ENCODE measurements at places on chromosomes 6 and 20.
A peak's percentile ranks its signal among the peaks of the same experiment; 100 is the strongest.

GRCh38 chr6:15500901-15501825, 161.7 kb downstream of the DTNBP1 start:
- DNase-seq: no peak

DNA sequence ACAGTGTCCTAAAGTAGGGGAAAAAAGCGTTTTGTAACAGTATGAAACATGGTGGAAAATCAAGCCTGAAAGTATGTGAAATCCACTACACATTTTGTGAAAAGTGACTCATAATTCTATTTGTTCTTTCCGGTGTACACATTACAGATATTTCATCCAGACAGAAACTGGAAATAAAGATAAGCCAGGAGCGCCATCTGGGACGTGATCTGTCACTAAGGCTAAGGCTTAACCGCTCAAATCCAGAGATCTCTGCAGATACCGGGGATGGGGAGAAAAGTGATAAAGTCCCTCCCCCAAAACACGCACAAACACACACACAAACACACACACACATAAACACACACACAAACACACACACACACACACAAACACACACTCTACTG, 26.6 kb upstream of the SRSF6 start:
- DNase-seq: no peak

DNA sequence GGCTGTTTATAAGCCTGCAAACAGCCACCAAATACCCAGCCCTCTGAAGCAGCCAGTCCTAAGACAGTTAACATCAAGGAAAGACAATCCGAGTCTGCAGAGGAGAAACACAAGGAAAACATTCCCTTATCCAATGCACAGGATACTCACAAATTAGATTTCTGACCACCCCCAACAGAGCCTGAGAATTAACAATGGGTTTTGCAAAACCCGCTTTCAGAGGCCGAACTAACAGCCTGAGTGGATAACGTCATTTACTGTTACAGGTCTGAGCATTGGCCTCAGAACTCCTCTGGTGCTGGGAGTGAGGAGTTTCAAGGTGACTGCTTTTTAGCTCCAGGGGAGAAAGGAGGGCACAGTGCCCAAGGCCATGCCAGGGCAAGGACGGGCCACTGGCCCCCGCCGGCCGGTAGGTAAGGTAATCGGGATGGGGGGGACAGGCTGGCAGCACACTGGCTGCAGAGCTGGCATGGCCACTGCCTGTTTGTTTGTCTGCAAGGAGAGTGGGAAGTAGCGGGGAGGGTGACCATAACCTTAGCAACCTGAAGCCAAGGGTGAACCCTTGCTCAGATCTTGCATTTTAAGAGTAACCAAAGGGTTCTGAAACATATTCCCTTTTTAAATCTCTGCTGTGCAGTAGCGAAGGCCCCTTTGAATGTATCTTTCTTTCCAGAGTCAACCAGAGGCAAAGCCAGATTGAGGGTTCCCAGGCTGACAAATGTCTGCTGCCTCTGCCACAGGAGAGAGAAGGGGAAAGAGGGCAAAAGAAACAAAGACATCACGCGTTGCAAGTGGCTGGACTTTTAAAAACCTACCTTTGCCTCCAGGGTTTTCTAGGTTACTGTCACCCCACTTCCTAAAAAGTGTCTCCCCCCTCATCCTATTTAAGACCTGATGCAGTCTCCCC, 3.9 kb downstream of the ZMYND8 start:
- no peak for DNase-seq

GRCh38 chr6:134345789-134346188, 27.9 kb upstream of the SGK1 start:
- peak; percentile 36 for DNase-seq

DNA sequence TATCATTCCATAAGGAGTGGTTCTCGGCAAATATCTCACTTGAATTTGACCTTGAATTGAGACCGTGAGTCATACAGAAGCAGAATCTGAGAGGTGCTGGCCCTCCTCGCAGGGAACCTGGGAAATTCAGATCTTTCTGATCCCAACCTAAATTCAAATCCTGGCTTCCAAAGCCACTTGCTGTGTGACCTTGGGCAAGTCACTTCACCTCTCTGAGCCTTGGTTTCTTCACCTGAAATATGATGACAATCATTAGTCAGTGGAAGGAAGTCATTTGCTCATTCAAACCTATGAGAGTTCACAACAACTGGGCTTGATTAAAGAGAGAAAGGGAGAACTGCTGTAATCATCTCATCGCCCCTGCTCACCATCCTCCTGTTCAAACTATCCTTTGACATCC, 7.2 kb downstream of the BPIFA3 start:
- DNase-seq: no peak

DNA sequence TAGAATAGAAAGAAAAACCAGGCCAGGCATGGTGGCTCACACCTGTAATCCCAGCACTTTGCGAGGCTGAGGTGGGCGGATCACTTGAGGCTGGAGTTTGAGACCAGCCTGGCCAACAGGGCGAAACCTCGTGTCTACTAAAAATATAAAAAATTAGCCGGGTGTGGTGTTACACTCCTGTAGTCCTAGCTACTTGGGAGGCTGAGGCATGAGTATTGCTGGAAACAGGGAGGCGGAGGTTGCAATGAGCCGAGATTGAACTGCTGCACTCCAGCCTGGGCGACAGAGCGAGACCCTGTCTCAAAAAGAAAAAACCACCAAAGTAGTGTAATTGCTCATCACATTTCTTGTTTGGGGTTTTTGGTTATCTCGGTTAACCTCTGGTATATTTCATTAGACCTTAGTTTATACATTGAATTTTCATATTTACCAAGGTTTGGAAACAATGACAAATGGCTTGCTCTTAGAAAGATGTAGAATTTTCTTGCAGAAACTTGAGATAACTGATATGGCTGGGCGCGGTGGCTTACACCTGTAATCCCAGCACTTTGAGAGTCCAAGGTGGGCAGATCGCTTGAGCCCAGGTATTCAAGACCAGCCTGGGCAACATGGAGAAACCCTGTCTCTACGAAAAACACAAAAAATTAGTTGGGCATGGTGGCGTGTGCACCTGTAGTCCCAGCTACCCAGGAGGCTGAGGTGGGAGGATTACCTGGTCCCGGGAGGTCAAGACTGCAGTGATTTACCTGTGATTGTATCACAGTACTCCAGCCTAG, 14.2 kb downstream of the ITCH start:
- DNase-seq: no peak

- DNase-seq: peak; percentile 80
Measured at GRCh38 chr20:53934421-53935343, 135.7 kb downstream of the BCAS1 start.

DNA sequence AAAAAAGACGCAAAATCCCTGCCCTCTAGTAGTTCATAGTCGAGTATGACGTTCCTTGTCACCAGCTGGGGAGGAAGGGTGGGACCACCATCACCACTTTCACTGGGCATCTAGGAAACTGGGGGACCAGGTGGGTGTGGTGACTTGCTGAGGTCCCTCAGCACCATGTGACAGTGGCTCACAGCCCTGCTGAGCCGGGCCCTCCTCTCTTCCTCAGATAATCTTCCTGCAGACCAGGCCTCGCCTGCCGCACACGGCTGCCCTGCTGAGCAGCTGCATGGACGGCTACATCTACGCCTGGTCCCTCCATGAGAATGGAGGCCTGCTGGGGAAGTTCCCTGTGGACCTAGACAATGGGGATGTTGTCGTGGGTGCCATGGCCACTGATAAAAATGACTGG, 71.5 kb downstream of the EFCAB8 start:
- DNase-seq: no peak

- no peak for DNase-seq
Measured at GRCh38 chr6:56144538-56145324, 102.6 kb downstream of the COL21A1 start.

GRCh38 chr20:35991142-35991771, 22.9 kb downstream of the CNBD2 start:
- peak; percentile 48 for DNase-seq

DNA sequence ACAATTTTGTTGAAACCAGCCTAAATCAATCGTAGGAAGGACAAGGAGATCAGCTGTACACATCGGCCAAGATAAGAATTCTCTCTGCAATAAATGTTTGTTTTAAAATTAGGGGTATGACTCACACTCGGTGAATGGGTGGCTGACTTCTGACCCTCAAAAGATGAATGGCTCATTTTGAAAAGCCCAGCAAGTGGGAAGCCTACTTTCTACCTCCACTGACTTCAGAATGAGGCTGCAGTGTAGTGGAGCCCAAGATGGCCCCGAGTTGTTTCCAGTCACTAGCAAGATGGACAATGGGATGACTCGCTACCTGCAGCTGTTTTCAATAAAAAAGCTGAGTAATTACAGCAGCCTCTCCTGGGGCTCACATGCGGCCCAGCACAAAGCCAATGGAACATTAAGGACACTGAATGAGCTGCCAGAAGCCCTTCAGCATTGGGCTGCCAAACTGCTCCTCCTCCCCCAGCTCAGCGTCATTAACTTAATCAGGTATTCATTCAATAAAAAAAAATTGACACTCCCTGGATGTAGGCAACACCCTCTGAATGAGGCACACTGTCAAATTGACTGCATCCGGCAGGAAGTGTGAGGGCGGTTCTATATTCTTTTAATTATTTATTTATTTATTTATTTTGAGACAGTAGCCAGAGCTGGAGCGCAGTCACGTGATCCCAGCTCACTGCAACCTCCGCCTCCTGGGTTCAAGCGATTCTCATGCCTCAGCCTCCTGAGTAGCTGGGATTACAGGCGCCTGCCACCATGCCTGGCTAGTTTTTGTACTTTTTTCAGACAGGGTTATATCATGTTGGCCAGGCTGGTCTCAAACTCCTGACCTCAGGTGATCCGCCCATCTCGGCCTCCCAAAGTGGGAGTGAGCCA, 107.3 kb downstream of the GMPR start:
- DNase-seq: peak; percentile 51

- DNase-seq: no peak
Measured at GRCh38 chr20:1467082-1467354, 369 bp upstream of the NSFL1C start.

DNA sequence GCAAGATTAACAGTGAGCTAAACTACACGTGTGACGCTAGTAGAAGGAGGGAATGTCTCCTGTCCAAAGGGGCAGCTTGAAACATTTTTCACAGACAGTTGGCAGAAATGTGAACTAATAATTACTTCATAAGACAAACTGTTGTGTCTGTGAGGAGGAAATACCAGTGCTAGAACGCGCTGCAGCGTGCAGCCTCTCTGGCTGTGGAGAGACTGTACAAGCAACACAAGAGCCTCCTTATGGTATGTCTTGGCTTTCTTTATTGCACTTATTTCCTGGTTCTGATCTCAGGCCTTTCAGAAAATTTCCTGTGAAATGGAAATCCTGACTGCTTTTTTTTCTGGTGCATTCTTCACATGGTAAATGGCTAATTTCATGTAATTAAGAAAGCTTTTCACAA, 25.3 kb upstream of the TIAM2 start:
- no peak for DNase-seq

GRCh38 chr6:163417595-163417994, 3.1 kb downstream of the QKI start:
- no peak for DNase-seq

DNA sequence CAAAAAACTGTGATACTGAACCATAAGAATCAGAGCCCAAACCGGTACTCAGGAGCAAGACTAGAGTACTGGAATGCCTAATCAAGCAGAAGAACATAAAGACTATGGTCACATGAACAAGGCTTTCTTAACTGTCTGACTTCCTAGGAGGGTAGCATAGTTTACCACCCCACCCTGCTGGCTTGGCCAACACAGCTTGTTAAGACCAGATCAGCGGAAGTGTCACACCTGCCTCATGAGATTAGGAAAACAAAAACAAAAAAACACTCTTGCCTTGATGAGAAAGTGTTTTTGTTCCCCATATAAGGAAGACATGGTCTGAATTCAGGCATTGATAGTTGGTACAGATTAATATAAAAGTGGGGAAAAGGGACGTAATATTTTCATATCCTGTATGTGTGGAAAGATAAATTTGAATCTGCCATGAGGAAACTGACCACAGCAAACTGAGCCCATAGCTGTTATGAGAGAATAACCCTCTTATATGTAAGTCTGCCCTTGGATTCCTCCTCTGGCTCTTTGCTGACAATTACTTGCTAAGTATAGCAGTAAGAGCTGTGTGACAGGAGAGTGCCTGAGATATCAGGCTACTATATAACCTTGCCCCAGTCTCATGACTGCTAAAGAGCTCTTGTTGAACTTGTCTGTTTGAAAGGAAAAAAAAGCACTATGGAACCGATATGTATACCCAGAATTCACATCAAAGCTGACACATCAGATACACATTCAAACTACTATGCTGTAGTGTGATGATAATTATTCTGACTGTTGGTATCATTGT, 197.1 kb downstream of the EPHA7 start:
- no peak for DNase-seq

GRCh38 chr6:11486051-11486450, 51.5 kb upstream of the TMEM170B start:
- DNase-seq: no peak

DNA sequence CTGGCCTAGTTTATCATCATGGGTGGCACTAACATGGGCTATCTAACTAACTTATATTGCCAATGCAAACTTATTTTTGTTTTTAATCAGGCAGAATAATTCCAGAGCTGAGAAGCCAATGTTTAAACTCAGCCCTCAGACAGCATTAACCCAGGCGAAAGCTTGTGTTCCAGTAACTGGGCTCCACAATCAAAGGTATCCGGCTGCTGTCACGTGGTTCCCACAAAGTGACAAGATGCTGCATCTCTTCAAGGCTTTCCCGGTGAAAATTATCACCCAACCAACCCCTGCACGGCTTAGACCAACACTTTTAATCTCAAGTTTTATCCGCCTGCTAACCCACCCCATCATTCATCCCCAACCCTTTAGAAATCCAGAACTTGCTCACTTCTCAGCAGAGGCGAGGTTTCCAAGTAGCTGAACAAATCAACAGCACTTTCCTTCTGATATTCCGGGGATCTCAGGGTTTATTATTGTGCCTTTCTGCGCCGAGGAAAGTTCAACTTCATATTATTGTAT, 885 bp downstream of the MTCL3 start:
- no peak for DNase-seq

GRCh38 chr20:21514553-21515251, 838 bp upstream of the NKX2-2 start:
- DNase-seq: no peak

DNA sequence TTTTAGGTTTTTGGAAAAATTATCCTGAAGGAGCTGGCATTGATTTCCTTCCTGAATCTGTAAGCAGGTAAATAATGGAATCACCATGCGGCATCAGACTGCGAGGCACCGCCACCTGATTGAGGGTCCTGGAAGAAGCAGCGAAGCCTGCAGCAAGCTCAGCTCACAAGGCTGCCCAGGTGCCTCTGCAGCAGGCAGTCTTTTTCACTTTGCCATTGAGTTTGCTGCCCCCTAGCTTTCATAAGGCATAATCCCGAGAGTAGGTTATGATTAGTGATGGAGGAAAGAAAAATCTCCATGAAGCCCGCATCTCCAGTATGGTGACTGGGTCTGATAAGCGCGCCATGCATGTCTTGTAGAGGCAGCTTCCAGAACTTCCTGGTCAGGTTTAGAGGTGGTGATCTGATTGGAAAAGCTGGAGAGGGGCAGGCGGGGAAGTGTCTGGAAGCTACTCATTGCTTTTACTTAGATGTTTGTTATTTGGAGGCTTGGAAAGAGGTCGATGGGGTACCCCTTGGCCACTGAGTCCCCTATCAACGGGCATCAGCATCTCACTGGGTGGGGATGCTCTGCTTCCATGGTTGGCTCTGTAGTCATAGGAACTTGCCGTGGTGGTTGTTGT, 26.7 kb downstream of the IYD start:
- DNase-seq: peak; percentile 58
